ENCODE measurements at places on chromosomes 12 and 14.

- no peak for DNase-seq
These were observed 71.4 kb upstream of the PARP11 start for GRCh38 chr12:3944620-3945019.

GRCh38 chr12:28253161-28253641 lies 62.9 kb downstream of the CCDC91 start:
- peak; percentile 0 for DNase-seq

DNA sequence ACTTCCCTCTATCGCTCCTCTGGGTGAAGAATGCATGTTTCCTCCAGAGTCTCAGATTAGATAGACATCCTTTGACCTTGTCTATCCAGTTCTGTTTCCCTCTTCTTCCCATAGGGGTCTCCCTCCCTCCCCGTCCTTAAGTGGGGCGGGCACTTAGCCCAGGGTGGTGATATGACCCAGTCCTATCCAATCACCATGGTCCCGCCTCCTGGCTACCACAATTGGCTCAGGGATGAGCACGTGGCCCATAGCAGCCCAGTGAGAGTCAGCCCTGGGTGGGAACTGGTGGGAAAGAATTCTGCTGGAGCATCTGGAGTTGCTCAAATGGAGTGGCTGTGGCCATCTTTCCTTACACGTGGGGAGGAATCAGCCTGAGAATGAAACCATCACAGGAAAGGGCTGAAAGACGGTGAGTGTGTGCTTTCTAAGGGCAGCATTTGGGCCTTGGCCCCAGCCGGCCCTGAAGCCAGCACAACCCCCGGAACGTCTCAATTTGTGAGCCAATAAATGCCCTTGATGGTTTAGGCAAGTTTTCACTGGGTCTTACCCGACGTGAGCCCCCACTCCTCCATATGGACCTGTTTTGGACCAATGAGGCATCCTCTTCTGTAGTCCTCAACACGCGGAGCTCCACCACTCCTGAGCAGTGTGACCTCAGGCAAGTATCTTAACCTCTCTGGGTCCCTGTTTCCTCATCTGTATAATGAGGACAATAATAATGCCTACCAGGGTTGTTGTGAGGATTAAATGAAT lies 14.4 kb upstream of the MLXIP start:
- DNase-seq: no peak

DNA sequence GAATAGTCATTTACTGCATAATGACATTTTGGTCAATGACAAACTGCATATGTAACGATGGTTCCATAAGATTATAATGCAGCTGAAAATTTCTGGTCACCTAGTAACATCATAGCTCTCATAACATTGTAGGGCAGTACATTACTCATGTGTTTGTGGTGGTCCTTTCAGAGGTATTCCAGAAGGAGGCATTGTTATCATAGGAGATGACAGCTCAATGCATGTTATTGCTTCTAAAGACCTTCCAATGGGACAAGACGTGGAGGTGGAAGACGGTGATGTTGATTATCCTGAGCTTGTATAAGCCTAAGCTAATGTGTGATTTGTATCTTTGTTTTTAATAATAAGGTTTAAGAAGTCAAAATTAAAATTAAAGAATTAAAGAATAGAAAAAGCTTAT lies 43.8 kb upstream of the TSPAN11 start:
- no peak for DNase-seq

DNA sequence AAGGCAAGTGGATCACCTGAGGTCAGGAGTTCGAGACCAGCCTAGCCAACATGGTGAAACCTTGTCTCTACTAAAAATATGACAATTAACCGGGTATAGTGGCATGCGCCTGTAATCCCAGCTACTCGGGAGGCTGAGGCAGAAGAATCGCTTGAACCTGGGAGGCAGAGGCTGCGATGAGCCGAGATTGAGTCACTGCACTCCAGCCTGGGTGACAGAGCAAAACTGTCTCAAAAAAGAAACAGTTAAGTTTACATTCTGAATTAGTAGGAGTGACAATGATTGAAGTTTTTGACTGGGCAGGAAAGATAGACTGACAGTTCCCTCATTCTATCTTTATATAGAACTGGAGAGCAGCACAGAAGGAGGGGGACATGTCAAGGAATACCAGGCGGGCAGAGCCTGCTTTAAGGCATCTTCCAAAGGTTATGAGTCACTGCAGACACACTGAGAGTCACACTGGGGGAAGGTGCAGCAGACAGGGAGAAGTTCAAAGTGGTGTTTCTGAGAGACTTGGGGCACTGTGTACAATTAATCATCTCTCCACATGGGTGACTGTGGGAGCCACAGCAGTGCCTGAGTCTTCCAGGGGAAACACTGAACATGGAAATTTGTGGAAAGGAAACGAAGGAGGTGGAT lies 42.8 kb upstream of the RNASE3 start:
- DNase-seq: no peak

DNA sequence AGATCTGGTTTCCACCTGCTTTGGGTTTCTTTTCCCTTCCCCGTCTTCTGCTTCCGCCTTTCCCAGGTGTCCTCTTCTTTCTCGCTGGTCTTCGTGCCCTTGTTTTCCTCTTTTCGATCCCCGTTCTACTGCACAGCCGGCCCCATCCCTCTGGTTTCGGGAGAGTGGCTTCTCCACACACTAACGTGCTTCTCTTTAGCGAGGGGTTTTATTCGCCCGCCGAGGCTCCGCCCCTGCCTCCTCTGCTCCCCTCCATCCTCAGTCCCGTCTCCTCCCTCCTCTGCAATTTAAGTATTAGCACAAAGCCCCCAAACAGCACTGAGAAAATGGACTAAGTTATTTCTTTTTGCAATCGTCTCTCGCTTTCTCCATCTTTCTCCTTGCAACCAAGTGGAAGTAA lies at the start of gene SLC7A8:
TSS of gene SLC7A8 (minus strand) at position 182 of the 400 bp plus-strand sequence. CDS start 746 bp downstream, outside the sequence.
- DNase-seq: peak; percentile 11

All from stimulated activated CD4-positive, alpha-beta T cell treated with anti-CD3 and anti-CD28 coated beads, TNF-alpha, amount 100 ng/mL, for 4 hours (primary cell).